ENCODE measurements at places on chromosomes 5 and 9. TPM values are rescaled to one million over a fixed set of nuclear protein-coding genes. Genes with fewer than 3 reads are reported as not detected.

LEAP2 gene
- total RNA-seq, result 3.6 TPM

PPP1R26 gene
- total RNA-seq, result 19.7 TPM

FAM151B gene
- total RNA-seq, result 1.4 TPM

RNF180 gene
- total RNA-seq, result 2.7 TPM

PTPRD gene
- 60.1 TPM for total RNA-seq

LIFR gene
- 10.3 TPM for total RNA-seq

ACTL7B gene
- total RNA-seq, result not detected
